ENCODE measurements at places on chromosomes 7 and 10.

DNA sequence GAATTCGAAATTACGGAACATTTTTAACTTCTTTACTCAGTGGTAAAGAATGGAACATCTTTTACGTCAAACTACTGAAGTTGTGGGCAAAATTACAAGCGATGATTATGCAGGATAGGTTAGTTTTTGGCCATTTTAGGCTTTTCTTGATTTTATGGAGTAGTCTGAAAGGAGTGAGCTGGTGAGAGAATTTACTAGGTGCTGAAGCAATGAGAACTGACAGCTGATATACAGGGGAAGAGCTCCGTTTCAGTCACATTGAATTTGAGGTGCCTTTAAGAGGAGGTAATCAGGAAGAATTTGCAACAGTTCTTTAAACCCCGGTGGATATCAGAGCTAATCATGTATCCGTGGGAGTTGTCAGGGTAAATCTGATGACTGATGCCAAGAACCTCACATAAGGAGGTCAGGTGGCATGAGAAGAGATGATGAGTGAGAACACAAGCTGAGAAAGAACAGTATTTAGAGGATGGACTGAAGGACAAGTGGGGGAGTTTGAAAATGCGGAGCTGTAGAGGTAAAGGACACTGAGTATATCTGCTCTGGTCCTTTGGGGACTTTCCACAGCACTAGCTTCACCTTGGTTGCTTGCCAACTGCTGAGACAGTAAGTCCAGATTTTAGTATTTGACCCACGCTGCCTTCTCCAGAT, 104.3 kb downstream of the AHR start:
- no peak for DNase-seq

GRCh38 chr7:151725844-151726651, 150.9 kb downstream of the PRKAG2 start:
- DNase-seq = peak; percentile 70

DNA sequence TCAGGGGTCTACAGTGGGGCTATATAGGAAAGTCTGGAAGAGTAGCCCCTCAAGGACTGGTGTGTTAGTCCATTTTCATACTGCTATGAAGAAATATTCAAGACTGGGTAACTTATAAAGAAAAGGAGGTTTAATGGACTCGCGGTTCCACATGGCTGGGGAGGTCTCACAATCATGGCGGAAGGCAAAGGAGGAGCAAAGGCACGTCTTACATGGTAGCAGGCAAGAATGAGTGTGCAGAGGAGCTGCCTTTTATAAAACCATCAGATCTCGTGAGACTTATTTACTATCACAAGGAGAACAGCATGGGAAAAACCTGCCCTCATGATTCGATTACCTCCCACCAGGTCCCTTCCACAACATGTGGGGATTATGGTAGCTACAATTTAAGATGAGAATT, 3.0 kb downstream of the FKBP14 start:
- no peak for DNase-seq

DNA sequence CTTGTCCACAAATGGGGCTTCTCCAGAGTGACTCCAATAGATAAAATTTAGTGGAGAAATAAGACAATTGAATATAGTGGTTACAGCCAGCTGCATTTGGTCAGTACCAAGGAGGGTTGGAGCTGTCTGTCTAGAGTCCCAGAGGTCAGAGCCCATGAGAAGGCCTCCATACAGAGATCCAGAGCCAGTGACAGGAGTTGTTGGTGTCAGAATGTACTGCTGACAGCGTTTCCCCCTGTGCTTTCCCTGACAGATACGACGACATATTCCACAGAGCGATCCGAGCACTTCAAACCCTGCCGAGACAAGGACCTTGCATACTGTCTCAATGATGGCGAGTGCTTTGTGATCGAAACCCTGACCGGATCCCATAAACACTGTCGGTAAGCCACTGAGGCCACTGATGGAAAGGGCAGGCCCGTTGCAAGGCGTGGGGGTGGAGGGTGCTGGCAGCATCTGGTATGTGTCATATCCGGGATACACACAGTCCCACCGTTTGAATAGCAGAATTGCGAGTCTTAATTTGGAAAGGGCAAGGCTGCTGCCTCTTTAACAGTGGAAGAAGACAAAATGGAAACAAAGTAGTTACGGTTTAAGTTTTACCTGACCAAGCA, 483.6 kb downstream of the NRG3 start:
- no peak for DNase-seq

DNA sequence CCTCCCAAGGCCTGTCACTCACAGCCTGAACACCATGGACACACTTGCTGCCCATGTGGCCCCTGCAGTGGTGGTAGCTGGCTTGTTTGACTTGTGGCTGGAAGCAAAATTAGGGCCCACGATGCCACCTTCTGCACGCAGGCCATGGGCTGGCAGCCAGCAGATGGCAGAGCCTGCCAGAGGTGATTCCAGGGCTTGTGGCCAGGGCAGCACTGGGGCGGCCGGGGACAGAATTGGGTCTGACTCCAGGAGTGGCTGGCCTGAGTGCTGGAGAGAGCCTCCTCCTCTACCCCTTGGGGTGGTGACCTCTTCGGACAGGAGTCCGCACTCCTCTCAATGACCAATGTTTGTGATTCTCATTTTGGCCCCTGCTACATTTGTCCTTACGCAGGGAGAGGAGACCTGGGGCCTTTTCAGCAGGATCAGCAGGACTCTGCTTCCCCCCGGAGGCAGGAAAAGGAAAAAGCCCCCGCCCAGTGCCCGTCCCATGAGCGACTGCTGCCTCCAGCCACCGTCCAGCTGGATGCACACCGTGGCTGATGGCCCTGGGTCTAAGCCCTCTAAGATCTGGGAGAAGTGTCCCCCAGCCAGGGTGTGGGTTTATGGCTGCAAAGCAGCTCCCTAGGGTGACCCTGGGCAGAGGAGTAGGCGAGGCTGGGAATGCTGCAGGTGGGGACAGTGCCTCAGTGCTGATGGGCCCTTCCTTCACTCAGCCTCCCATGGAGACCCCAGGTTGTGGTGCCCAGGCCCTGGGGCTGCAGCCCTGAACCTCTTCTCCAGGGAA, 26.5 kb downstream of the DNAJB12 start:
- no peak for DNase-seq

- DNase-seq = peak; percentile 51
These were observed 746 bp downstream of the ARL5B start for GRCh38 chr10:18659819-18660535.

DNA sequence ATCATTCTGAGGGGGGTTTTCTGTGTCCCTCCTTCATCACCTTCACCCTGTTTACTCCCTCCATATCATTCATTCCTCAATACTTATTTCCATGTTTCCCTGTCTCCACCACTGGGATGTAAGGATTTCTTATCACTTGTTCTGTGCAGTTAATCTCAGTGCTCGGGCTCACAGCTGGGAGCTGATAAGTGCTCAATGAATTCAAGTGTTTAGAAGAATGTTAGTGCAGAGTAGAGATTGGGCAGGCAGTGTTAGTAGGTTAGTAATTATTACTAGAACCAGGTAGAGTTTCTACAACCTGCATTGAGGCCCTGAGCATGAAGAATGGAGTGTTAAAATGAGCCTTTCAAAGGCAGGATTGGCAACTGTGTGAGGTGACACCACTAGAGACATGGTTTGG, 458.1 kb downstream of the AUTS2 start:
- no peak for DNase-seq

- peak; percentile 18 for DNase-seq
These were observed 18.5 kb downstream of the ZNF277 start for GRCh38 chr7:112225006-112225405.

DNA sequence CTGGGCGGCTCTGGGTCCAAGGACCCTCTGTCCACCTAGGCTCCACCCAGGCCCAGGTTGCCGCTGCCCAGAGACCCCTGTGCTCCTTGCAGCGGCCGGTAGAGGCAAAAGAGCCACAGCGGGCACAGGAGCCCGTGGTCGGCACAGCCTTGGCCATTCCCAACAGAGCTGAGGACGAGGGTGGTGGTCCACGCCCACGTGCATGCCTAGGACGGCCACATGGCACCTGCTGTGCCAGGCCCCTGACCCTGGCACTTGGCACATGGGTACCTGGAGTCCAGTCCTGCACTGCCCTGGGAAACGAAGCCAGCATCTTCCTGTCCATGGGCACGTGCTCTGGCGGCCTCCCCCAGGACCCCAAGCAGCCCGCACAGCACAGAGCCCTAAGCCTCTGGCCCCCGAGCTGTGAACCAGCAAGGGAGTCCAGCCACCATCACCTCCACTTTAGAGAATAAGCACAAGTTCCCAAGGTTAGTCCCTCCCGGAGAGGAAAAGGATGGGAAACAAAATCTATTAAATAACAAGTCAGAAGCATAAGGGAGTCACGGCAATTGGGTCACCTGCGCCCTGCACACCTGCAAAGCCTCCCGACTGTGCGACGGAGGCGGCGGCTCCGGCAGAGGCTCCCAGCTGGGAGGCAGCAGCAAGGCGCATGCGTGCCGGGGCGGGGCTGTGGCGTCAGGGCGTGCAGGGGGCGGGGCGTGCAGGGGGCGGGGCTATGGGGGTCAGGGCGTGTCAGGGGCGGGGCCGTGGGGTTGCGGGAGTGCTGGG, 59.1 kb downstream of the STK32C start:
- no peak for DNase-seq

DNA sequence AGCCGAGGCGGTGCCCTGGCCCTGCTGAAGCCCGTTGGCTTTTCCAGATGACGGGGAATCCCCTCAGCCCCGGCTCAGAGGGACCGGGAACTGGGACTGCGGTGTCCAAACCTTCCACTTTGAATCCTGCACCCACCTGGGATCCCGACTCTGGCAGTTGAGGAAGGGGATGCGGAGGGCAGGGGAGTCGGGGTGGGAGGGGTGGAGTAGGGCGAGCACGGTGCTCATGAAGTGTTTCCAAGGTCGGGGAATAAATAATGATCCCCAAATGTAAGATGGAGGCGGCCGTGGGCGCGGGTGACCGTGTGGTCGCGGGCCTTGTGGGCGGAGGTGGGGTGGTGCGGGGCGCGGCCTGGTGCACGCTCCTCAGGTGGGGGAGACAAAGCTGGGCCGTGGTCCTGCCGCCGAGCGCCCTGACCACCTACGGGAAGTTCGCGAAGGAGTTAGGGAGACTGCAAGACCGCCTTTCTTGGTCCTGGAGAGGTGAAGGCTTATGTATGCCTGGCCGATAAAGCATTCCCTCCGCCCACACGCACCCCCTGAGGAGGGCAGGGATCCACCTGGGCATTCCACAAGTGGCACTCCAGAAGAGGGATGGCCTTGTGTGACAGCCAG, 1.4 kb downstream of the MTURN start:
- DNase-seq = peak; percentile 6

GRCh38 chr10:78893217-78893616, 175.5 kb upstream of the ZMIZ1 start:
- no peak for DNase-seq

- no peak for DNase-seq
These were observed 89.3 kb downstream of the SEC23IP start for GRCh38 chr10:119981826-119982225.

DNA sequence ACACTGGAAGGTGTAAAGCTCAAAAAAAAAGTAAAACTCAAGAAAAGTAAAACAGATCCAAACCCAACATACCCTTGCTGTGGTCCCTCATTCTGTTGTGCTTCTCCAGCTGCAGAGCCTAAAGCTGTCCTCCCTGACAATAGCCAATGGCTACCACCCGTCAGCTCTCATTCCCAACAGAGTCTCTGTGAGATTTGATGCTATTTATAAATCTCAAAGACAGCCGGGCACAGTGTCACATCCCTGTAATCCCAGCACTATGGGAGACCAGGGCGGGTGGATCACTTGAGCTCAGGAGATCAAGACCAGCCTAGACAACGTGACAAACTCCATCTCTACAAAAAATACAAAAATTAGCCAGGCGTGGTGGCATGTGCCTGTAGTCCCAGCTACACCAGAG, 116.0 kb downstream of the KMT2E start:
- DNase-seq = no peak

DNA sequence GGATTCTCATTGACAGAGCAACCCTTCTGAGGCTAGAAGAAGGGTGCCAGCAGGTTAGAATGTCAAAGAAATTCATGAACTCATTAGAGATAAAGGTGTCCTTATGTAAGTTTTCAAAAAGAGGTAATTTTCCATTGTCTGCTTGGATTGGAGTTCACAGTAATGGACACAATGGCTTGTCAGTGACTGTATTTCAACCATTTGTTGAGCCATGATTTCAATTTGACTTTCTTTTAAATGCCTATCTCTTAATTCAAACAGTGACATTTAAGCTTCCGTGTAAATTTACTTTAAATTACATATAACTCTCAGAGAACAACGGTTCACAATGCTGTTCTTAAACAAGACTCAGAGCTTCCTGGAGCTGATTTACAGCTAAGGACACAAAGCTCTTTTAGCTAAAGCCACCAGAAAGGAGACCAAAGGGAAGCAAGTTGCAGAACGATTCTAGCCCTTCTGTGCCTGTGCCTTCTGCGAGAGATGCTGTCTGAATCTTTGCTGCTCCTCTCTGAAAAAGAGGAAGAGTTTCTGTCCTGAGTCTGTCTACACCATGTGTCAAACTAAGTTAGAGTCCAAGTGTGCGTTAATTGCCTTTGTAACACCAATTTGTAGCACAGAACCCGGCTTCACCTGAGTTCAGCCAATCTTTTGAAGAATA, 42.2 kb upstream of the PFKP start:
- no peak for DNase-seq

GRCh38 chr10:125003146-125003900, 61.4 kb downstream of the ZRANB1 start:
- no peak for DNase-seq

DNA sequence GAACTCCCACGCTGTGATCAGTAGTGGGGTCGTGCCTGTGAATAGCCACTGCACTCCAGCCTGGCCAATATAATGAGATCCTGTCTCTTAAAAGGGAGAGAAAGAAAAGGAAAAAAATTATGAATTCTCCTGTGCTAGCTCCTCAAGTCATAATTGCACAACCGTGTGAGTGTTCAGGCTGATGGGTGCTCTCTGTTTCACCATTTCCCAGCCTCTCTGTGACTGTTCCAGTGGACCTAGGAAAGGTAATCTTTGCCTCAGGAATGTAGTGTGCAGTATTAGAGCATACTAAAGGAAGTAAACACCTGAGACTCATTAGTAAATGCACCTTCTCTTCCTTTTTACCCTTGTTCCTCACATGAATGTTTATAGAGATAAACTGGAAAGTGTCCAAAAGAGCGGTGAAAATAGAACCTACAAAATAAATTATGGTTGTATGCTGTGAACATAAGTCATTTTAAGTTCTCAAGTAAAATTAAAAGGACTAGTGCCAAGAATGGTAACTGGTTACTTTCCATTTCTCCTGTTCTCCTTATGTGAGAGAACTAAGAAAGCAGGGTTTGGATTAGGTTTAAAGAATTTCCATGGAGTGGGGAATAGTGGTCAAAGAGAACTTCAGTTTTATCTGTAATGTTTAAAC, 42.7 kb downstream of the INPP5F start:
- no peak for DNase-seq

DNA sequence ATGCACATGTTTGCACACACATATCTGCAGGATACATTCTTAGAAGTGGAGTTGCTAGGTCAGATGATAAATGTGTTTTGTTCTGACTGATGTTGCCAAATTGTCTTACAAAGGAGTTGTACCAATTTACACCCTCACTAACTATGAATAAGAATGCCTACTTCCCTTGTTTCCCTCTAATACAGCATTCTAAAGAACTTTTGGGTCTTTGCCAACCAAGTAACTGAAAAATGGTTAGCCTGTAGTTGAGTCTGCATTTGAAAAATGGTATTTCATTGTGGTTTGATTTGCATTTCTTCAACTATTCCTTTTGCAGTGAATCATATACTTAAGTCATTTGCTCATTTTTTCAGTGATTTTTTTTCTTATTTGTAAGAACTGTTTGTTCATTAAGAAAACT, 48.4 kb downstream of the TMEM26 start:
- no peak for DNase-seq

- DNase-seq = no peak
These were observed 3.2 kb upstream of the ZNF775 start for GRCh38 chr7:150375662-150376521.

- no peak for DNase-seq
These were observed 499.7 kb upstream of the MKI67 start for GRCh38 chr10:128625926-128626325.

All from NCI-H2171 treated with DMSO at 0.1 percent for 48 hours (cell line).